Panc1 (cell line): ENCODE measurements at places on chromosomes 12 and 14.

- DNase-seq = no peak
These were observed 156.7 kb downstream of the NUAK1 start for GRCh38 chr12:105982022-105982421.

- DNase-seq = no peak
These were observed 8.6 kb downstream of the SLC25A29 start for GRCh38 chr14:100297320-100298300.

DNA sequence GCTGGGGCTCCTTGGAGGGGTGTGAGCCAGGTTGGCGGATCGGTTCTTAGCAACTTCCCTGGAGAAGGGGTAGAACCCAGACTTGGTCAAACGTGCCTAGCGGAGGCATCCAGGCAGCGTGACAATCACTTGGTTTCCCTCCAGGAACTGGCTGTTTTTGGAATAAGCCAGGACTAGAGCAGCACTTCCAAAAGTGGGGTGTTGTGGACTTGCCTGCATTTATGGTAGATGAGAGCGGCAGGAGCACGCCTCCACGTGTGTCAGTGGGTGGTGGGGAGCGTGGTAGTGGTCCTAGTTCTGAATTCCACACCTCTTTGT is 2.8 kb downstream of the PRMT8 start:
- DNase-seq = no peak

GRCh38 chr12:109656743-109657142 is 56.9 kb upstream of the FAM222A start:
- no peak for DNase-seq

GRCh38 chr12:120736404-120737331 is 11.0 kb downstream of the ACADS start:
- DNase-seq = no peak

- DNase-seq = no peak
These were observed 13.8 kb downstream of the TMCC3 start for GRCh38 chr12:94636462-94637085.

GRCh38 chr12:42798811-42799438 is 209.4 kb upstream of the PRICKLE1 start:
- DNase-seq = no peak

- no peak for DNase-seq
These were observed 137.3 kb downstream of the CEP83 start for GRCh38 chr12:94322346-94322745.

GRCh38 chr14:77151245-77151644 is 9.7 kb upstream of the ZDHHC22 start:
- DNase-seq = no peak

DNA sequence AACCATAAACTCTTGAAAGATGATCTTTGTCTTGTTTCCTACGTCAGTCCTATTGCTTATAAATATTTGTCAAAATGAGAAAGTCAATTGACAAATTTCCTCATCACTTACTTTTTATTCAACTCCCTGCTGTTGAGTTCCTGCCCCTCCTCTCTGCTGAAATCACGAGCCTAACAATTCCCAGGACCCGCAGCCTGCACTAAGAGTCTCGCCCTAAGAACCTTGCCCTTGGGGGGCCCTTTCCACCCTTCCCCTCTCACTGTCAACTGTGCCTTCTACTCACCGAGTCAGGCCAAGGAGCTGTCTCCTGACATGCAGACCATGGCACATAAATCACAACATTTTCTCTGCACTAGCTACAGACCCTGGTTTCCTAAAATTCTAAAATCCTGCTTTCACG is 99.0 kb downstream of the STAB2 start:
- DNase-seq = no peak

- DNase-seq = no peak
These were observed 43.5 kb downstream of the SYNE2 start for GRCh38 chr14:63896278-63896720.

DNA sequence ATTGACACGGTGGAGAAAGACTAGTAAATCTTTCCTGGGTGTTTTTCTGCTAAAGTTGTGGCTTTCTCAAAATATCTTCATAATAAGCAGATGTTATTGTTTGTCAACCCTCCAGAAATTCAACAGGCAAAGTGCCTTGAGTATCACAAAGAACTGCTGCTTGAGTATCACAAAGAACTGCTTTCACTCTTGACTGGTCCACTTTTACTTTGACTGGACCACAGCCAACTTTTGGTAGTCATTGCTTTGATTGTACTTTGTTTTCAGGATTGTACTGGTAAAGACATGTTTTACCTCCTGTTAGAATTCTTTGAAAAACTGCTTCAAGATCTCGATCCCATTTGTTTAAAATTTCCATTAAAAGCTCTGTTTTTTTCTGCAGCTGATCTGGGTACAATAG is 62.6 kb downstream of the PDZRN4 start:
- DNase-seq = no peak

DNA sequence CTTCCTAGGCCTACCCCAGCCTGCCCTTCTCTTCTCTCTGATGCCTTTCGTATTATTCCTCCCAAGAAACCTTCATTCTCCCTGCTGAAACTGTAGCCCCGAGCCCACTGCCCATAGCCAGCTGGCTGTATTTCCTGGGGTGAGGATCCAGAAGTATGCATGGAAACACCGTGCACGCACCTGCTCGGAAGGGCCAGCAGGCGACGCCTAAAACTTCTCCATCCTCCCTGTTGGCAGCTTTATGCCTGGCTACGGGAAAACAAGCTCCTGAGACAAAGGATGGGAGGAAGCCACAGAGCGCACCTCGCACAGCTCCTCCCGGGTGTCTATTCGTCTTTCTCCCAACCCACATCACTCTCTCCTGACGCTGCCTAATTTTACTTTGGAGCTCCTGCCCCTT is 69.0 kb upstream of the CAPRIN2 start:
- no peak for DNase-seq

DNA sequence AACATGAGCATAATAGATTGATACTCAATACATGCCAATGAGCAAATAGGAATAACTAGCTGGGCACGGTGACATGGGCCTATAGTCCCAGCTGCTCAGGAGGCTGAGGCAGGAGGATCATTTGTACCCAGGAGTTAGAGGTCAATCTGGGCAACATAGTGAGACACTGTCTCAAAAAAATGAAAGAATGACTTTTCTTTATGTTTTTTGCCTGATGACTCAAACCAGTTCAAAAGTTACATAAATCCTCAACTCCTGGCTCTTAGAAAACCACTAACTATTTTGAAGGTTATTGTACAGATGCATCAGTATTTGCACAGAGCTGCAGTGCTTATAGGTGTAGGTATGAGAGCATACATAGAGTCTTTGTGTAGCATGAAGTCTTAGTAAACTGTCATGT is 219.2 kb upstream of the RGS6 start:
- DNase-seq = no peak

DNA sequence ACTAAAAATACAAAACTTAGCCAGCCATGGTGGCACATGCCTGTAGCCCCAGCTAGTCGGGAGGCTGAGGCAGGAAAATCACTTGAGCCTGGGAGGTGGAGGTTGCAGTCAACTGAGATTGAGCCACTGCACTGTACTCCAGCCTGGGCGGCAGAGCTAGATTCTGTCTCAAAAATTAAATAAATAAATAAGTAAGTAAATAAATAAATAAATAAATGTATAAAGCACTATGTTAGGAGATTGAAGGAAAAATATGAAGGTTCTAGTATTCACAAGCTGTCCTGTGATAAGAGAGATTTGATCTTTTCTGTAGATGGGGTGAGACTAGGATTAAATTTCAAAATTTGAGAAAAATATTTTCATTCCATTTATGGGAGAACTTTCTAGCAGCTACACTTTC is 5.7 kb downstream of the DNAJC22 start:
- no peak for DNase-seq
